AG09309 (cell line): ENCODE measurements at places on chromosomes 16 and 17.

- no peak for DNase-seq
Measured at GRCh38 chr16:88300463-88300835, 82.3 kb upstream of the ZNF469 start.

DNA sequence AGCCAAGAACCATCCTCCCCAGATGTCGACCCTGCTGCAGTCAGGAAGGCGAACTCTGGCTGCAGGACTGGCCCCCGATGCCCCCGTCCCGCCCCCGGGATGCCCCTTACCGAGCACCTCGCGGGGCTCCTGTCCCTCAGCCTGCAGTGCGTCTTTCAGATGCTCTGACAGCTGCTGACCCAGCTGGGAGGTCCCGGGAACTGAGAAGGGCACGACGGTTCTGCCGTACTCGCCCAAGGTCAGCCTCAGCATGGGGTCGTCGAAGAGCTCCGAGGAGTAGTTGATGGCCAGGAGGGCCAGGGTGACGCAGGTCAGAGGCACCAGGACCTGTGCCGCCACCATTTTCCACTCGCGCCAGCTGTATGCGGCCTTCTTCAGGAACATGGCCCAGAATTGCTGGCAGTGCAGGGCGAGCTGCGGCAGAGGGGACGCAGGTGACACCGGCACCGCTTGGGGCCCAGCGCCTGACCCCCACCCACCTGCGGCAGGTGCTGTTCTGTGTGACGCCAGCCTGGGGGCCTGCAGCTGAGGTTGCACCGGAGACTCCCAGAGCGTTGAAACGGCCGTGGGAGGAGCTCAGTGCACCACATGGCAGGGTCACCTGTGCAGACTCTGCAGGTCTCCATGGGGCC, 20.1 kb upstream of the RNPS1 start:
- DNase-seq = no peak

- DNase-seq = no peak
Measured at GRCh38 chr17:36498155-36498554, 11.7 kb downstream of the ZNHIT3 start.

- DNase-seq = no peak
Measured at GRCh38 chr16:2751577-2752034, 832 bp upstream of the SRRM2 start.

DNA sequence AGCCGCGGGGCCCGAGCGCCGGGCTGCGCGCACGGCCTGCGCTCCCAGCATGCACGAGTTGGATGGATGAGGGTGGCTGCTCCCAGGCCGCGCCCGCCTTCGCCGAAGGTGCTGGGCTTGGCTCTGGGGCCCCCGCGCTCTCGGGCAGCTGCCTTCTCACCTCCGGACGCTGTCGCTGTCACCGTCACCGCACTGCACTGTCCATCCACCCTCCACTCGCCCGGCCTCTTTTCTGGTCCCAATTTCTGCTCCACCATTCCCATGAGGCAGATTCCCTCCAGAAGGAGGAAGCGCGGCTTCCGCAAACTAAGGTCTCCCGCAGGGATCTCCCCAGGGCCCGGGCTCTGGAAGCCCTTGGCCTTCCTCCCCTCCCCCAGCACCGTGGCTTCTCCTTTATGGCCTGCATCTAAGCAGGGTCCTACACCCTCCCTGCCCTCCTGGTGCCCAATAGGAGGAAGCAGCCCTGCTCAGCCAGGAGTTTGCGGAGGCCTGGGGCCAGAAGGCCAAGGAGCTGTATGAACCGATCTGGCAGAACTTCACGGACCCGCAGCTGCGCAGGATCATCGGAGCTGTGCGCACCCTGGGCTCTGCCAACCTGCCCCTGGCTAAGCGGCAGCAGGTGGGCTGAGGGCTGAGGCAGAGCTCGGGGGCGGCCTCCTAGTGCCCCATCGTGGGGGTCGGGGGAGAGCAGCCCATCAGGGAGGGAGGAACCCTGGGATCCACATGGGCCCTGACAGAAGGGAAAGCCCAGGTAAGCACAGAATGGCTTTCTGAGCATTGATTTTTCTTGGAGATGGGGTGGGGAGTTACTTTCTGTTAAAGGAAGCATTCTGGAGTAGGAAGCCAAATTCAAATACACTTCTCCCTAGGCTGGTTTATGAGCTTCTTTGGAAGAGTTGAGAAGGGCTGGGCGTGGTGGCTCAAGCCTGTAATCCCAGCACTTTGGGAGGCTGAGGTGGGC, 899 bp downstream of the ACE start:
- DNase-seq = no peak

- DNase-seq = no peak
Measured at GRCh38 chr16:69166946-69167930, 19.7 kb upstream of the SNTB2 start.

DNA sequence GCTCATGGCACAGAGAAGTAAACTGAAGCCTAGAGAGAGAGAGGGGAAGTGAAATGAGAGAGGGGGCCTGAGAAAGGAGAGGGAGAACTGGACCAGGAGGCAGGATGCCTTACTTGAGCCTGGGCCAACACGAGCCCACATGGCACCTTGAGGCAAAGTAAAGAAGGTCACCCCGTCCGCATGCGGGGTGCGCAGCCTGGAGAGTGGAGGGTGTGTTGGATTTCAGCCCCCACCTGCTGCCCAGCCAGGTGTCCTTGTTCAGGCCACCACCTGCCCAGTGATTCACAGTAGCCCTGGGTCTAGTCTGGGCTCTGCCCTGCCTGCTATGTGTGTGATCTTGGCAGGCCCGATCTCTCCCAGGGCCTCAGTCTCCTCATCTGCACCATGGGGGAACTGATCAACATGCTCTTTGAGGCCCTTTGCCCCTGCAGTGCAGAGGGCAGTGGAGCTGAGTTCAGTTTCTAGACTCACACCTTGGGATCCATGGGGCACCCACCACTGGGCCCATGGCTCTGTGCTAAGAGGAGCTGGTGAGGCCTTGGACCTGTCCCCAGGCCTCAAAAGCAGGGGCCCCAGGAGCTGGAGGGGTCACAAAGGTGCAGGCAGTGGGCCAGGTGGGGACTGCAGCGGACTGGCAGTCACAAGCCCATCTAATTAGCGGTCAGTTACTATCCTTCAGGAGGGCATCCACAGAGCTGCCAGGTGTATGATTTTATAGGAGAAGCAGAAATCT, 9.8 kb upstream of the DRC7 start:
- no peak for DNase-seq

DNA sequence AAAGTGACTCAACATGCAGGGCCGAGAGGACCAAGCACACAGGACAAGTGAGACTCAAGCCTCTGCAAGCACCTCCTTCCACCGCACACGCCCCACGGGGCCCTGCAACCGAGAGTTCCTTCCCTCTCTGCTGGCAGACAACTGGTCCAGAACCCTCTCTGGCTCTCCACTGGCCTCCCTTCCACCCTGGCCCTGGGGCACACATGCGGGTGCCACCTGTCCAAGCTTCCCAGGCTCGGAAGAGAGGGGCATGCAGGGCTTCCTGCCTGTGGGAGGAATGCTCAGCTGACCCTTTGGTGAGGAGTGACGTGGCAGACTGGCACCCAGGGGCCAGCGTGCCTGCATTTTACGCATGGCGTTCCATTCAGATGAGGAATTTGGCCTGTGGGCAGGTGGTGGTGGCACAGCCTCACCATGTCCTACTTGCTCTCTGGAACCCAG, 59.8 kb downstream of the PIPOX start:
- no peak for DNase-seq

DNA sequence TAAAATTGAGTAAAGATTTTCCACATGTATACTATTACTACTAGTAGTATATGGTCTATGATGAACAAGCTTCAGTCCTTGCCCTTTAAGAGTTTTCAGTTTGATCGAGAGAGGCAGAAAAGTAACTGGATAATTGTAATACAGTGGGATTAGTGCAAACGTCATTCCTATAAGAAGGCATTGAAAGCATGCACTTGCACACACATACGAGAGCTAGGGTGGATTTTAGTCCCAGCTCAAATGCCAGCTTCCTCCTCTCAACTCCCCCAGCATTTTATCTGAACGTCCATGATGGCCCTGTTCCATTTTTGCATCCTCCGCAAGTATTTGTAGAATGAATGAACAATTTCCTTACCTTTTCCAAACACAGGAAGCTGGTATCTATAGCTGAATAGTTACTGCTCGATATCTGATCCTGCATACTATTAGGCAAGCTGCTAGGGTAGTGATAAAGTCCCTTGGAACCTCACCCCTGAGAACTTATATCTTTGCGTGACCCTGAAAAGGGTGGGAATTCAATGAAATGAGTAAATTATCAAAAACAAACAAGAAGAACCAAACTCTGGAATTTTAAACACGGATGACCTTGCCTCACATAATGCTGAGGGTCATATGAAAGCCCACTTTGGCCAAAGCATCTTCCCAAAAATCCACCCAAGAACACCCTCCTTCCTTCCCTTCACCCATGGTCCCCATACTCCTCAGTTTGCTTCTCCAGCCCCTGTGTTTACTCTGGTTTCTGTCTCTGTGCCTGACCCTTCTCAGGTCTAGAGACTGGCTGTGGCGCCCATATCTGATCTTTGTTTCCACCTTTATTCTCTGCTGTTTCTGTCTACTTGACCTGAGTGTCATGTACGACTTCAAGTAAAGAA, 60.5 kb downstream of the TMEM100 start:
- DNase-seq = no peak

DNA sequence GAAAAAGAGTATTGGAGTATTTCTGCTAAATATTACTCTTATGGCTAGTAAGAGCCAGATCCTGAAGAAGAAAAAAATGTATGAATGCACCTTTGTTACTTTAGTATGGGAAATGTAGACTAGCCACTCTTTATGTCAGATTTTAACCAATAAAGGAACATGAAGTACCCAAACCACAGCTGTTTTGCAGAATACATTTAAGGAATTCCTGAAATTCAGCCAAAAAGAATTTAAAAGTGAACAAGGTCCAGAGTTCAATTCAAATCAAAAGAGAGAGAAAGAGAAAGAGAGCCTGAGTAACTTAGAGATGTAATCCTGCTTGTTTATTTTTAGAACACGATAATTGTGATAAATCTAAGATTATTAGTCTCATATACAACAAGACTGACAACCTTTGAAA, 1.2 kb downstream of the KCNJ16 start:
- DNase-seq = no peak

DNA sequence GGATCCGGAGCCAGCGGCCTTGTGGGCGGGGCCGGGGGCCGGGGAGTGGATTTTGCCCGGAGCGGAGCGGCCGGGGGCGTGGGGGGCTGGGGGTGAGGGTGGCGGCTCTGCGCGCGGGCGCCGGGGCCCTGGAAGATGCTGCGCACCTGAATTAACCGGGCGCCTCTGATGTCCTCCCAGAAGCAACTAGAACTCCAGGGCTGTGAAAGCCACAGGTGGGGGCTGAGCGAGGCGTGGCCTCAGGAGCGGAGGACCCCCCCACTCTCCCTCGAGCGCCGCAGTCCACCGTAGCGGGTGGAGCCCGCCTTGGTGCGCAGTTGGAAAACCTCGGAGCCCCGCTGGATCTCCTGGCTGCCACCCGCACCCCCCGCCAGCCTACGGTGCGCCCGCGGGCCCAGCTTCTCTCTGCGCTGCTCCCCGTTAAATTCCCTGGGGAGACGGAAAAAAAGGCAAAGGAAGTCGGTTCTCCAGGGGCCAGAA, 549 bp downstream of the SLC26A11 start:
- DNase-seq = no peak

- DNase-seq = no peak
Measured at GRCh38 chr17:64455993-64456885, 7.3 kb downstream of the MILR1 start.

DNA sequence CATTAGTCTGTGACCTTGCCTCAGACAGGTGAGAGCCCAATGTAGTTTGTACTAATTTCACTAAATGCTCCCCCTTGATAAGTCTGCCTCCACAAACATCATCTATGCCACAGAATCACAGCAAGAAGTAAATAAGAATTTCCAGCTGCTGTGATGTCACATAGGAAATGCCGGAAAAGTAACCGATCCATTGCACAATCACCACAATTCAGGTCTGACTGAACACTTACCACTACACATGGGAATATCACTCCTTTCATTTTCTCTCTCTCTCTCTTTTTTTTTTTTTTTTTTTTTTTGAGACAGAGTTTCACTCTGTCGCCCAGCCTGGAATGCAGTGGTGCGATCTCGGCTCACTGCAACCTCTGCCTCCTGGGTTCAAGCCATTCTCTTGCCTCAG, 79.0 kb upstream of the CDH11 start:
- DNase-seq = no peak

GRCh38 chr17:35531160-35531559, 6.3 kb downstream of the SLFN12L start:
- DNase-seq = no peak

GRCh38 chr16:71867939-71868338, 16.0 kb downstream of the ZNF821 start:
- DNase-seq = no peak

- DNase-seq = no peak
Measured at GRCh38 chr16:67264277-67264676, 15.1 kb upstream of the PLEKHG4 start.

- DNase-seq = peak; percentile 13
Measured at GRCh38 chr17:28524476-28525424, 18.6 kb downstream of the FOXN1 start.

- no peak for DNase-seq
Measured at GRCh38 chr17:56987283-56987834, 9.4 kb downstream of the SCPEP1 start.

DNA sequence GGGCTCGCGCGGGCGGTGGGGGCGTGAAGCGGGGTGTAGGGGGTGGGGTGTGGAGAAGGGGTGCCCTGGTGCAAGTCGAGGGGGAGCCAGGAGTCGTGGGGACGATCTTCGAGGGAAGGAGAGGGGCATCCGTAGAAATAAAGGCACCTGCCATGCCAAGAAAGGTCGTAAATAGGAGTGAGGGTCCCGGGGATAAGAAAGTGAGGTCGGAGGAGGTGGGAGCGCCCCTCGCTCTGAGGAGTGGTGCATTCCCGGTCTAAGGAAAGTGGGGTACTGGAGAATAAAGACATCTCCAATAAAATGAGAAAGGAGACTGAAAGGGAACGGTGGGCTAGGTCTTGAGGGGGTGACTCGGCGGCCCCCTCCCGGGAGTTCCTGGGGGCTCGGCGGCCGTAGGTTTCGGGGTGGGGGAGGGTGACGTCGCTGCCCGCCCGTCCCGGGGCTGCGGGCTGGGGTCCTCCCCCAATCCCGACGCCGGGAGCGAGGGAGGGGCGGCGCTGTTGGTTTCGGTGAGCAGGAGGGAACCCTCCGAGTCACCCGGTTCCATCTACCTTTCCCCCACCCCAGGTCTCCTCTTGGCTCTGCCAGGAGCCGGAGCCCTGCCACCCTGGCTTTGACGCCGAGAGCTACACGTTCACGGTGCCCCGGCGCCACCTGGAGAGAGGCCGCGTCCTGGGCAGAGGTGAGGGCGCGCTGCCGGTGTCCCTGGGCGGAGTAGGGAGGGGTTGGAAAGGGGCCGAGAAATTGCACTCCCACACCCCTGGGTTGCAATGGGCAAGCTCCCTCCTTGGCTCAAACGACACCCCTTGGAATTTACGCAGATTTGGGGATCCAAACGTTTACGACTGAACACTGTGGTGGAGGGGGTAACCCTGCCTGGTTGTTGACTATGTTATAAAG, 888 bp downstream of the CDH1 start:
- DNase-seq = no peak

GRCh38 chr17:71113347-71113746, 944.0 kb downstream of the KCNJ2 start:
- no peak for DNase-seq

GRCh38 chr16:46996391-46996790, 22.9 kb upstream of the DNAJA2 start:
- no peak for DNase-seq
